ENCODE measurements at places on chromosomes 1 and 21. TPM values are rescaled to one million over a fixed set of nuclear protein-coding genes. Genes with fewer than 3 reads are reported as not detected.

The ATF3 gene
- 45.0 TPM for total RNA-seq

The OLFML2B gene
- 1.1 TPM for total RNA-seq

The HSPA6 gene
- 0.54 TPM for total RNA-seq

The DNTTIP2 gene
- 8.6 TPM for total RNA-seq

The CFAP141 gene
- not detected for total RNA-seq

Data from hematopoietic multipotent progenitor cell (in vitro differentiated cells).